ENCODE measurements at places on chromosomes 5 and 9. TPM values are rescaled to one million over a fixed set of nuclear protein-coding genes. Genes with fewer than 3 reads are reported as not detected.

Gene SHC3
- 2.0 TPM for total RNA-seq

Gene IFNA13
- not detected for total RNA-seq

Gene ADAMTS16
- total RNA-seq, result not detected

Gene TSLP
- total RNA-seq, result not detected

Gene DNAH5
- total RNA-seq, result 1.7 TPM

Gene NUDT12
- total RNA-seq, result 3.6 TPM

Gene ENTPD2
- total RNA-seq, result not detected

Gene SLC6A18
- not detected for total RNA-seq

Gene LRRC19
- not detected for total RNA-seq

Gene HEMGN
- total RNA-seq, result not detected

Gene ZFP2
- total RNA-seq, result 0.75 TPM

Gene IL5
- not detected for total RNA-seq

Gene CORO2A
- total RNA-seq, result 0.30 TPM

Gene APBA1
- 11.4 TPM for total RNA-seq

Gene SLC6A3
- not detected for total RNA-seq

Gene SH3RF2
- total RNA-seq, result 0.84 TPM

Gene NRARP
- total RNA-seq, result 50.0 TPM

Gene ANKRD31
- not detected for total RNA-seq

Gene VCAN
- 0.35 TPM for total RNA-seq

Gene ELL2
- total RNA-seq, result 39.8 TPM

Measured in endothelial cell of umbilical vein (primary cell).